Activated CD8-positive, alpha-beta memory T cell treated with anti-CD3 and anti-CD28 coated beads for 1 hour (primary cell): ENCODE measurements at places on chromosomes 13 and 19.

GRCh38 chr19:49518033-49518432 is 5.6 kb downstream of the FCGRT start:
- DNase-seq: no peak

- no peak for DNase-seq
Measured at GRCh38 chr13:43694146-43694664, 92.6 kb downstream of the ENOX1 start.

GRCh38 chr13:99666146-99666805 is 165.0 kb downstream of the TM9SF2 start:
- no peak for DNase-seq

GRCh38 chr13:33139780-33140535 is 123.7 kb downstream of the KL start:
- DNase-seq: no peak

GRCh38 chr13:29817604-29818378 is 32.6 kb downstream of the UBL3 start:
- no peak for DNase-seq

DNA sequence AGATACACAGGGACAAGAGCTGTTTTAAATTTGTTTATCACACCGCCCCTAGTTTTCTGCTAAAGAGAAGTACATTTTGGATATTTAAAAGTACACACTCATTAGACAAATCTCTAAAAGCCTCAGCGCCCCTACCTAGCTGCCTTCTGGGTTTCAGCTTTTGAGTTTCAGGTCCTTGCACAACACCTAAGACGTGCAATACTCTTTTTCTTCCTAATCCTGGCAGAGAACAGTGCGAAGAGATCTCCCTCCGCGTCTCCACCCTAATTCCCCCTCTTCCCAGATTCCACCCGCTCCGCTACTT is 421 bp upstream of the KLF5 start:
- DNase-seq: no peak

DNA sequence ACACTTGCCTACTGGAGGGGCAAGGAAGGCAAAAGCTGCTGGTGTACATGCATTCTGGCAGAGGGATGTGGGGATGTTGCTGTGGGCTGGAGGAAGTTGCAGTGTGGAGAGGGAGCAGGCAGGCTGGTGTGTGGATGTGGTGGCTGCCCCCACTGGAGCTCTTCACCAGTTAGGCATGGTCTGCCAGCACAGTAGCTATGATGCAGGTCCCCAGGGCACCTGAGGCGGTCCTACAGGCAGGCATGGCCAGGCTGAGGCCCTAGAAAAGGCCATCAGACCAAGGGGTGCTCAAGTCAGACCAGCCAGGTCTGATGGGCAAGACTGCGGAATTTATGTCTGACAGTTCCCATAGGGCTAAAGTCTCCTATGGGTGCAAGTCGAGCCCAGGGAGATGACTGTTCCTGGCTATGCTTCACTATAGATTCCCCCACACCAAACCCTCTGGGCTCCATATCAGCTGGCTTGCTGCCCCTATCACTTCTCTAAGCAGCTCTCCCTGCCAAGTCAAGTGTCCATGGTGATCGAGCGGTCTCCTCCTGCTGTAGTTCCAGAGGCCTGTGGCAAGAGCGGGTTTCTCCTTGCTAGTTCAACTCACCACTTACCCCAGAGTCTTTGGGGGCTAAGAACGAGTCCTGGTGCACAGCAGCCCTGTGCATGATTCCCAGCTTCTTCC is 473.1 kb downstream of the TDRD3 start:
- DNase-seq: no peak

DNA sequence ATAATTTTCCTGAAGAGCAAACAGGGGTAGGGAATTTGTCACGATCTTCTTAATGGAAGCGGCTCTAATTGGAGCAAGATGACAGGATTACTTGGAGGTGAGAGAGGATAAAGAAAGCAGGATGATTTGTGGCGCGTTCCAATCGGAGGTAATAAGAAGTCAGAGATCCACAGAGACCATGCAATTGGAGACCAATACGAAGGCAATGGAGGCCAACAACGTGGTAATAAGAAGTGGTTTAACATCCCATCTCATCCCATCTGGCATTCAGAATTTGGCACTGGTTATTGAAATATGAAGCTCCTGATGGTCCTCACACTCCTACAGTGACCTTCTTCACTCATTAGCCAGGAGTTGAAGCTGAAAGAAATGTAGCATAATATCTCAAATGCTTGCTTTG is 130.6 kb downstream of the DLEU7 start:
- DNase-seq: no peak

DNA sequence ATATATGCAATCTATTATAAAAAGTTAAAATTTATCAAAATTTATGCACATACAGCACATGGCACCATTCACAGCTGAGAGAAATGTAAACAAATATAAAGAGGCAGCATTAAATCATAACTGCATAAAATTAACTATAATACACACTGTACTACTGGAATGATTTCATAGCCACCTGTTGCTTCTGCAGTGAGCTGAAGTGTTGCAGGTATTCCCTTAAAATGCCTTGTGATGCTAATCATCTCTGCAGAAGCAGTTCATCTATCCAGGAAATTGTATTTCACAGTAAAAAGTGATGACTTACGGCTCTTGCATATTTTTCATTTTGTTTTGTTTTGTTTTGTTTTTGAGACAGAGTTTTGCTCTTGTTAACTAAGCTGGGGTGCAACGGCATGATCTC is 82.1 kb downstream of the STOML3 start:
- DNase-seq: no peak

DNA sequence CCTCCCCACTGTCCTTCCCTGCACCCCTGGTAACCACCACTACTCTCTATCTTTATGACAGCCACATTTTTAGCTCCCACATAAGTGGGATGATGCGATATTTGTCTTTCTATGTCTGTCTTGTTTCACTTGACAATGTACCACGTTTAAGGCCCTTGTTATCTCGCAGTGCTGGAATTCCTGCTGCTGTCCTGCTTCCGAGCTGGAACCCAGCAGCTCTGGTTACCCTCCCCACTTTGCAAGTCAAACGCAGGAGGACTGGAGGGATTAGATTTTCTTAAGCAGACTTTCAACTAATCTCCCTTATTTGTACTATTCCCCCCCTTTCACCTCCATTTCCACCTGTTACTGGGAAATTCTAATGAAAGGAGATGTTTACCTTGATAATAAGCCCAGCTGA is 59.1 kb upstream of the PDX1 start:
- DNase-seq: no peak

DNA sequence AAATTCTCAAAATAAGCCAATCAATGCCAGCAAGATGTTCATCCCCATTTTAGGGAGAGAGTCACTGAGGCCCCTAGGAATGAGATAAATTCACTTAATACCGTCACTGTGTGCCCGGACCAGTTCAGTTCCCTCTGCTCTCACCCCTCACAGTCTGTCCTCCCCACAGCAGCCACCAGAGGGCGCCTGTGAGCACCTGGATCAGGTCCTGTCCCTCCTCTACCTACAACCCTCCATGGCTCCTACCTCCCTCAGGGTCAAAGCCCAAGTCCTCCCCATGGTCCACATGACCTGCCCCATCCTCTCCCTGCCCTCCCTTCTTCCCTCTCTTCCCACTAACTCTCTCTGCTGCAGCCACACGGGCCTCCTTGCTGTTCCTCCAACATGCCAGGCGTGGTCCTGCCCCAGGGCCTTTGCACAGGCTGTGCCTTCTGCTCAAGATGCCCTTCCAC is 42.0 kb upstream of the NFIC start:
- DNase-seq: peak; percentile 32

DNA sequence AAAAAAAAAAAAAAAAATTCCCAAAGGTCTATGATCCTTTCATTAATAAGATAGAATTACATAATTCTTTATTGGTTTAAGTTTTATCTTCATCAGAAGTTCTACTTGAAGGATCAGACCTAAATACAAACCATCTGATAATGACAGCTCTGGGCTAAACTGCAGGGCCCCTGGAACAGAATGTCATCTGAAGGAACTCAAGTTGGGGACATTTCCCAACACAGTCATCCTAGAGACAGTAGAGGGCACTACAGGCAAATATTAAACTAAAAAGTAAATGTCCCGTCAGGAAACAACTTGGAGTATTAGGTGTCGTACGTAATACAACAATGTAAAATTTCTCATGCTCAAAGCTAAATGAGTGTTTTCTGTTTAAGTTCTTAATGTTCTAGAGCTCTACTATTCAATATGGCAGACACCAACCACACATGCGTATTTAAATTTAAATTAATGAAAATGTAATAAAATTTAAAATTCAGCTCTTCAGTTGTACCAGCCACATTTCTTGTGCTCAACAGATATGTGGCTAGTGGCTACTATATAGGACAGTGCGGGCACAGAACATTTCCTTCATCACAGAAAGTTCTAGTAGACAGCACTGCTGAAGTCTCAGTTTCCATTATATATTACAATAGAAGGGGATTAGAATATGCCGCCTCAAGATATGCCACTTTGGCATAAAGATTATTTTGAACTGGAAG is 21.8 kb upstream of the NAXD start:
- DNase-seq: no peak

DNA sequence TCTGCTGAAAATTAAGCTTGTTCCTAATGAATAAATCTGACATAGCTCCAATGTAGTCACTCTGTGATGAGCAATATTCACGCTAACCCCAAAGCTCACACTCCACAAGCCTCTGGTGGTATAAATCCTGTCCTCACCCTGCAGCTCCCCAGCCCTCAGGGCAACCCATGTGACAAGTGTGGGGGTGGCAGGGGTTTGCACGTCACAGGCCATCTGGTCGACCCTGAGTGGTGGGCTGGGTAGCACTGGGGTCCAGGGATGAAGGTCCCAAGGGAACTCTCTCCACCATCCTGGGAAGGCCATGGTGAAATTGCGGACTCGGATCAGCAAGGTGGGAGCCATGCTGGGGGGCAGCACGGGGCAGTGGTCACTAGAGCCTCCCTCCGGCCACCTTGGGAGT is 100.0 kb upstream of the SOX1 start:
- no peak for DNase-seq

DNA sequence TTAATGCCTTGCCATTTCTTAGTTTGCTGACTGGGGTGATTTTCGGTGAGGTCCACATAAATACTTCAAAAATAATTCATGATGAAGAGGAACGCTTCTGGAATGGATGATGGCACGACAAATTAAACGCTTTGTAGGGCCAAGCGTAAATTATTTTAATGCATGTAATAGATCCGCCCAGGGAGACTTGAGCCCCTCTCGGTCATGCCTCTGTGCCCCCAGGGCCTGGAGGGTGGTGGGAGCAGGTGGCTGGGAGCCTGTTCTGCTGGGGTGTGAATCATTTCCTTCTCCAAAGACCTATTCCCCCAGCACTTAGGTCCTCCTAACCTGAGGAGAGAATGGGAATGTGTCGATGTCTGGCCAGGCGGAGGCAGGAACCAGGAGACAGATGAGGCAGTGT is 350.6 kb downstream of the ZNF536 start:
- no peak for DNase-seq

GRCh38 chr19:13090511-13091231 is 12.0 kb downstream of the LYL1 start:
- no peak for DNase-seq

DNA sequence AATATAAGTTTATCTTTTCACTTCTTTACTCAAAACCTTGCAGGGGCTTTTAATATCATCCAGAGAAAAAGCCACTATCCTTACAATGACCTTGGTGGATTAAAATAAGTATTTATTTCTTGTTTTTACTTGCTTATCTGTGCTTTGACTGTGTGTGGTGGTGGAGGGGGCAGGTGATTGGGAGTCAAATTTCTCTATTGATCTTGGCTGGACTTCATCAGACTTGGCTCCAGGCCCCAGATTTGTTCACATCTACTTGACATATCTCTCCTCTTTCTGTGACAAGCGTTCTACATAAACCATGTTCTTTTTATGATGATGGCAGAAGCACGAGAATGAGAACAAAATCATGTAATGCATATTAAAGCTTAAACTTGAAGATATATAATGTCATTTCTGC is 670.8 kb downstream of the PCDH17 start:
- DNase-seq: no peak

GRCh38 chr19:50435627-50436026 is 2.9 kb downstream of the MYBPC2 start:
- no peak for DNase-seq

DNA sequence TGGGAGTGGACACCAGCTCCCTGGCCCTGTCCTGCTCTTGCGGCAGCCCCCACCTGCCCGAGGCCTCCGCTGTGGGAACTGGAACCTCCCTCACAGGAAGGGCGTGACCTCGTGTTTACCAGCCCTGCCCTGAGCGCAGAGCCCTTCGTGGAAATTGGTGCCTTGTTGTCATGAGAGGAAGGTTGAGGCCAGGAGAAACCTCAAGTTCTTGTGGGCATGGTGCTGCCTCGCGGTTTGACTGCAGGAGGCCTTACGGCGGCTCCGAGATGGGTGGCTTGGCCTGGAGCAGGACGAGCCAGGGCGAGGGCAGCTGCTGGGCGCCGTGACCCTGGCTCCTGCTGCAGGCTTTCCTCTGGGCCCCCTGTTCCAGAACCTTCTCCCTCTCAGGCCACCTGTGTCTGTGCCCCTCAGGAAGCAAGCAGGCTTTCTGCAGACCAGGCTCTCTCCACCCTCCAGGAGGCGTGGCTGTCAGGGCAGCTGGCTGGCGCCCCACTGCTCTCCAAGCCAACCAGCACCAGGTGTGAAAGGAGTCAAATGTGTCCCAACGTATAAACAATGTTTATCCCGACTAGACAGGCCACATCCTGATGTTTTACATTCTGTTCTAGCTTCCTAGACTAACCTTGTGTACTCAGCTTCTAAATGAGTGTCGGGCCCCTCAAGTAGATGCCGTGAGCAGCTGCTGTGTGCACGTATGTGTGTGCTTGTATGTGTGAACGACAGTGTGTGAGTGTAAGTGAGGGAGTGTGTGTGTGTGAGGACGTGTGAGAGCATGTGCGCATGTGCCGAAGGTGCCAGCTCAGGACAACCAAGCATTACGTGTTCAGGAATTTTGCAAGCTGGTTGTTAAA is 10.4 kb upstream of the RASA3 start:
- DNase-seq: peak; percentile 65

- no peak for DNase-seq
Measured at GRCh38 chr13:96783057-96783456, 211.2 kb downstream of the OXGR1 start.

GRCh38 chr19:55304279-55304978 is 20.6 kb downstream of the BRSK1 start:
- DNase-seq: no peak

- DNase-seq: no peak
Measured at GRCh38 chr13:107867701-107868661, 347.4 kb downstream of the LIG4 start.

DNA sequence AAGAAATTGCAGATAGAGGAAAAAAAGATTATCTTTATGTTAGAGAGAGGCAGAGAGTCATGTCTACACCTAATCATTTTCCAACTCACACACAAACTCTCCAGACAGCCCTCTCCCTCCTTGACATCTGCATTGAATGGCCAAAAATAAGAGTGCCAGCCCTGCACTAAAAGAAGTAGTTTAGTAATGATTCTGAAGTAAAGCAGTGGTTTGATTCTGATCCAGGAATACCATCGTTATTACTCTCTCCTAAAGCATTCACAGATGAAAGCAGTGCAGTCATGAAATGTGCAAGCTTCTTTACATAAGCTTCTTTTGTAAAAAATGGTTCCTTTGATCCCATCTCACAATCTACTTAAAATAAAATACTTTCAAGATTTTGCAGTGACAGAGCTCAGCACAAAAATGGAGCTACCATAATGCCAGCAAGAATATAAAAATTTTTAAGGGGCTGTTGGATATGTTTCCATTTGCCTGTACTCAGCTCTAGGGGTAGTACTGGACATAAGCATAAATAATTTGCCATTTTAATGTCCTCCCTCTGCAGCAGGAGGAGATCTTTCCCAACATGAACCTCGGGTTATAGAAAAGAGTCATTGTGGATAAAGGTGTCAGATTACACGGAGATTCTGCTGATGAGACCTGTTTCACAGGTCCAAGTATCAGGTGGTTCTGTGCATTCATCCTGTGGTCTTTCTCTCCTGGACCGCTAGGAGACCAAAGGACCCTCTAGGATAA is 406.3 kb downstream of the DCT start:
- DNase-seq: no peak
